AML-193 (cell line): ENCODE measurements at places on chromosomes 1 and 21.

GRCh38 chr1:30064547-30064946 is 658.8 kb downstream of the MATN1 start:
- no peak for DNase-seq

DNA sequence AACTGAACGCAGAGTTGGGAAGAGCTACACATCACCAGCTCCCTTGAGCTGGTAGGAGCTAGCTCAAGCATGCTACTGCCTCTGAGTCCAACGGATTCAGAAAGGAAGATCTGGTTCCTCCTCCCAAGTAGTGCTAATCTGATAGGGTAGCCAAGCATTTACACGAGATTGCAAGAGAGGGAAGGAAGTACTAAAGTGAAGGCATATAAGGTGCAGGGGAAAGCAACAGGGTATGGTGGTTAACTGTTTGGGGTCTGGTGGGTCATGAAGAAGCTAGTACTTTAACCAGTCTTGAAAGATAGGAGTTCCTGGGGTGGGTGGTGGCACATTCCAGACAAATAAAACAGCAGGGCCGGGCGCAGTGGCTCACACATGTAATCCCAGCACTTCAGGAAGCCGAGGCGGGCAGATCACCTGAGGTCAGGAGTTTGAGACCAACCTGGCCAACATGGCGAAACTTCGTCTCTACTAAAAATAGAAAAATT is 20.2 kb upstream of the ZNF436 start:
- no peak for DNase-seq

DNA sequence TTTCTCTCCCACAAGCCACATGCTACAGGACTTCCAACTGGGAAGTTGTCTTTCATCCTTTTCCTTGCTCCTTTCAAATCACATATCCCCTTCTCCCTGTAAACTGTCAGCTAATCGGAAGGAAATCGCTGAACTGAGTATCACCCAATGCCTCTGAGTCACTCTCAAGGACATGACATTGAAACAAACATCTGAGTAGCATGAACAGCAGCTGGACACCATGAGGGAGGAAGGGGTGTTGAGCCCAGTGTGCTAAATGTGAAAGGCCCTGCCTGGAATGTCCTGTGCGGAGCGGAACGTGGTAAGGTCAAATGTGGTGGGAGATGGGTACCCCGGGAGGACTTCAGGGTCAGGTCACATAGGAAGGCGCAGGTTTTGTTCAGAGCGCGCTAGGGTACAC is at the start of gene OR2AJ1:
OR2AJ1 (plus strand) TSS at position 22 of the 400 bp plus-strand sequence. CDS start 8,880 bp downstream, outside the sequence.
- no peak for DNase-seq

GRCh38 chr1:221071777-221072176 is 192.5 kb downstream of the HLX start:
- no peak for DNase-seq

DNA sequence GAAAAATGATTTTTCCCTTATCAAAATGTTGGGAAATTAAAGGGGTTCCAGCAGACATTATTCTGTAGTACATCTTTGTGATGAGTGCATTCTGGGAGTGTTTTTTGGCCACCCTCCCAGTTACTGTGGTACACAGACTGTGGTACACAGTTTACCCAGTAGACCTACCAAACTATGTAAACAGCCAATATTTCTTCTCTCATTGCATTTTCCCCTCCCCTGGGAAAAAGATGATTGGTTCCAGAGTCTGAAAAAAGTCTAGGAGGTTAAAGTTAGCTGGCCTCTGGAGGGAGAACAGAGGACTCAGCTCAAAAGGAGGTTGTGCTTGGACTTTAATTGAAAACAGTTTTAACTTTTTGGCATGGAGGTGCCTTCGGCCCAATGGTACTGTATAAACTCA is 42.5 kb downstream of the PGM1 start:
- DNase-seq, result no peak

DNA sequence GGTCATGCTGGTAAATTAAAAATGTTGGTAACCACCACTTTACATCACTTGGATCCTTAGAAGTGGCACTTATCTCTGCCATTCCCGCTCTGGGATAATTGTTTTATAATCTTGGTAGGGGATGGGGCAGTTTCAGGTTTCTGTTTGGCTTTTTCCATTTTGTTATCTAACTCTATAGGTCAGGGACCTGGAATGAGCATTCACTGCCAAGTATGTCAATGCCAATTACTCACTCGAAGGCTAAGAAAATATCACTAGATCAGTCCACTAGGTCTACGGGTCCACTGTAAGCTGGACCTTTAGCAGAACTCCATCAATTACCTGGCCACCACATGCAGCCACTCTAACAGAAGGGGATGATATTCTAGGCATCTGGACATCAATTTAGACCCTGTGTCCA is 4.5 kb upstream of the DIP2A start:
- no peak for DNase-seq
